ENCODE measurements at places on chromosomes 12 and 14.

GRCh38 chr14:76525106-76525821 lies 149.3 kb downstream of the ESRRB start:
- DNase-seq, result no peak

GRCh38 chr12:116540622-116541152 lies 18.5 kb upstream of the MAP1LC3B2 start:
- no peak for DNase-seq

GRCh38 chr12:66555113-66555512 lies 123.8 kb downstream of the GRIP1 start:
- no peak for DNase-seq

- DNase-seq, result no peak
Measured at GRCh38 chr14:64474041-64474440, 8.7 kb downstream of the AKAP5 start.

- DNase-seq, result no peak
Measured at GRCh38 chr12:43210485-43211192, 341.4 kb downstream of the ADAMTS20 start.

GRCh38 chr12:108637222-108637971 lies 3.7 kb upstream of the SELPLG start:
- no peak for DNase-seq

GRCh38 chr12:99049774-99050173 lies 404.7 kb downstream of the APAF1 start:
- no peak for DNase-seq
